ENCODE measurements at places on chromosomes 12 and 14. TPM values are rescaled to one million over a fixed set of nuclear protein-coding genes. Genes with fewer than 3 reads are reported as not detected.

Gene MIP
- total RNA-seq: not detected

Gene WNT5B
- 74.3 TPM for total RNA-seq

Gene NYNRIN
- 9.6 TPM for total RNA-seq

Gene RIPK3
- total RNA-seq: 0.84 TPM

Gene IFNG
- not detected for total RNA-seq

Data from bronchus fibroblast of lung (primary cell).